ENCODE measurements at places on chromosomes 3 and 15.

GRCh38 chr3:114690911-114691310 lies 397.1 kb downstream of the TIGIT start:
- no peak for DNase-seq

DNA sequence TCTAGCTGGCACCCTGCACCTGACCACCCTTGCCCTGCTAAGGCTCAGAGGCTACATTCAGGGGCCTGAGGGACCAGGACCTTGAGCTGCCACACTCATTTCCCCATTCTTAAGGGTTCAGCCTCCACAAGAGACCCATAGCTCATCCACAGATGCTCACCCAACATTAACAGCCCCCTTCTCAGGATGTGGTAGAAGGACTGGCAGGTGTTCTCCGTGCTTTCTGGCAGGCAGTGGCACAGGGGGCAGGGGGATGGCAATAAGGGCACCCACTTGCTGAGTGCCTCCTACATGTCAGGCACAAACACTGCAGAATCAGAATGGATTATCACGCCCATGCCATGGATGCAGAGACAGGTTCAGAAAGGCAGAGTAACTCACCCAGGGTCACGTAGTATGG lies 9.4 kb downstream of the MAPKAPK3 start:
- no peak for DNase-seq

- no peak for DNase-seq
These were observed 39.0 kb downstream of the CYP11A1 start for GRCh38 chr15:74328331-74329056.

DNA sequence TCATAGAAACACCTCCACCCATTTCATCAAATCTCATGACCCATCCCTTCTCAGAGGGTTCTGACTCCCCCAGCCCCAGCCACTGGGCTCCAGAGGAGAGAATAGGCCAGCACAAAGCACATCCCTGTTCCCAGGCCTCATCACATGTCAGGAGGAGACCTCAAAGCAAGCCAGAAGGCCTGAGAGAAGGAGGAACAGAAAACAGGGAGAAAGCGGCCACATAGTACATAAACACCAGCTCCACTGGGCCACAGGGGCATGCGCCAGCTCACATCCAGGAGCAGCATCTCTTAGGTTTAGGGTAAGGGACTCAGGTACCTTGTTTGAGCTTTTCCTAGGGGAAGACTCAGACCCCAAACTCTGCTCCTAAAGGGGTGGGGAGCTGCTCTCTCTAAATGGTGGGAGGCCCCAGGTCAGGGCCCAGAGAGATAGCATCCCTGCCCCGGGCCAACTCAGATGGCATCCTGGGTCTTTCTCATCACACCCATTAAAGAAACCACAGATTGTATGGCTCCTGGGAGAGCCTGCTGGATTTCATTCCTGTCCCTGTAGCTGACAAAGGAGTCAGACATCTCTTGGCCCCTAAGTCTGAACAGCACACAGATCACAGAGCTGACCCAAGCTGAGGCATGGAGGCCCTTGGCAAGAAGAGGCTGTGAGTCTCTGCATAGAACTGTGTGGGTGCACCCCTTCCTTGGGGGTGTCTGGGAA lies 2.5 kb downstream of the SHF start:
- DNase-seq, result no peak

DNA sequence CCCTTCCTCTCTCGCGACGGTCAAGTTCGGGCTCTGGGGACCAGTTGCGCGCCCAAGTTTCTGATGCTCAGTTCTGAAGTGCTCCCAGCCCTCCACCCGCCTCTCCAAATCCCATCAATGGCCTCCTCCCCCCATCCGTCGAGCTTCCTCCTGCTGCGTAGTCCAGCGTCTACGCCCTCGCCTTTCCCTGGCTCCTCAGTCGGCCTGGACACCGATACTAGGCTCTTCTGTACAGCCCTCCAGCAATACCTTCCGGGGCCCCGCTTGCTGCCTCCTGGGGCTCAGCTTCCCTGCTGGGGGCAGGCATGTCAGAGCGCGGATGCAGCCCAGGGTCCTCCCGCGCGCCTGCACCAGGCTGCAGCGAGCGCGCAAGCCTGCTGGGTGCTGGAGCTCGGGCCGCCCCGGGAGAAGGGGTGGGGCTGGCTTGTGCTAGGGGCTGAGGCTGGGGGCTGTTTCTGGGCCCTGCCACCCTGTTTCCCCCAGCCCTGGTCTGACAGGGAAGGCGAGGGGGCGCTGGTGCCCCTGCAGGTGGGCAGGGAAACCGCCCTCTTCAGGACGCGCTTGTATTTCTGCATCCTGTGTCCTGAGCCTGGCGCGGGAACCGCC lies 353.3 kb upstream of the SUCLG2 start:
- no peak for DNase-seq

DNA sequence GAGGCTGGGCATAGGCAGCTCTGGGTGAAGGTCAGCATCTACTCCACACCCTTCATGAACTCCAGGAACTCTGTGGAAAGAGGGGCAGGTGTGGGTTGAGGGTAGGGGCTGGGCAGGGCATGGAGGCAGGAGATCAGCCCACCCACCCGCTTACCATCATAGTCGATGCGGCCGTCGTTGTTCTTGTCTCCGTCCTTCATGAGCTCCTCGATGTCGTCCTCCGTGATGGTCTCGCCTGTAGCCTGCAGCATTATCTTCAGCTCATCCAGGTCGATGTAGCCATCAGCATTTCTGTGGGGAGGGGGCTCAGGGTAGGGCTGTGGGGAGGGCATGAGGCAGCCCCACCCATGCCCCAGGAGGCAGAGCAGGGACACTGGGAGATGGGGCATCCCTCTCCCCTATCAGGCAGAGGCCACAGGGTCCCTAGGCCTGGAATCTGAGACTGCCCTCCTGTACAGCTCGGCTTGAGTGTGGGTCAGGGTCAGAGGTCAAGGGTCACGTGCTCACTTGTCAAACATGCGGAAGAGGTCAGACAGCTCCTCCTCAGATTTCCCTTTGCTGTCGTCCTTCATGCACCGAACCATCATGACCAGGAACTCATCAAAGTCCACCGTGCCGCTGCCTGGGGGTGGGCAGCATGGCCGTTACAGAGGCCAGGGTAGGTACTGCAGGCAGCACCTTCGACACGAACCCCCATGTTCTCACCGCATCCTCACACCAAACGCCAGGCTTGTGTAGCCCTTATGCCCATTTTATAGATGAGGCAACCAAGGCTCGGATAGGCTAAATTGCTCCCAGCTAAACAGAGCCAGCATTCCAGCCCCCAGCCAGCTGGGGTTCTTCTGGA lies 2.4 kb downstream of the TNNC1 start:
- no peak for DNase-seq

DNA sequence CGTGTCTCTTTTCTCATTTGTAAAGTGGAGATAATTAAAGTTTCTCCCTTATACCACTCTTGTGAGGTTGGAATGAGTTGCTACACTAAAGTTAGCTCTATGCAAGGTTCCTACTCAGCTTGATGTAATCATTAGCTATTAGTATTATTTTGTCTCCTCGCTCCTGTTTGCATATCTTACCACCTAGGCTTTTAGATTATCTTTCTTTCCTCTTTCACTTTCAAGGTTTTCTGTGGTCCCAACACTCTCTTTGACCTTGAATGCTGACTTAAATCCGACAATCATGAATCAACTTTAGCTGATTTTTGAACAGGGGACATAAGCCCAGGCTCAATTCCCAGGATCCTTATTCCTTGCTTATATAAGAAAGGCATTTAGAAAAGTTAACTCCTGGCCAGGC lies 769.7 kb upstream of the GRM7 start:
- DNase-seq, result no peak

- DNase-seq, result no peak
These were observed 54.7 kb upstream of the TAMM41 start for GRCh38 chr3:11901286-11901875.

GRCh38 chr15:53324061-53324460 lies 435.4 kb downstream of the WDR72 start:
- DNase-seq, result no peak

- DNase-seq, result no peak
These were observed 396.8 kb upstream of the TBL1XR1 start for GRCh38 chr3:177594096-177594495.

GRCh38 chr3:108493862-108494261 lies 16.5 kb downstream of the MYH15 start:
- no peak for DNase-seq

GRCh38 chr3:179796421-179796820 lies 143.6 kb downstream of the USP13 start:
- DNase-seq, result no peak

DNA sequence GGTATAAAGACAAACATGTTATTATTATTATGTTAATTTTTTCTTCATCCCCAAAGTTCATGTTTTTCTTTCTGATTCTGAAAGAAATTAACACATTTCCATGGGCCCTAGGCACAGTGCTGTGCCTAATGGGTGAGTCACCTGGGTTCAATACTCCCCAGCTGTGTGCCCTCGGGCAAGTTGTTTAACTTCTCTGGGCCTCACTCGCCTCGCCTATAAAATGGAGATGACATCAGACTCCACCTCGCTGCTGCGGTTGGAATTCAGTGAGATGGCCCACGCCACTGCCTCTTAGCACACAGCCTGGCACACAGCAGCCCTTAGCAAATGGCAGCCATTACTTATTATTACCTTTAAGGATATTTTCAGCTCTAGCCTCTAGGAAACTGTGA lies 22.6 kb downstream of the DNASE1L3 start:
- no peak for DNase-seq

- no peak for DNase-seq
These were observed 376.0 kb upstream of the ONECUT1 start for GRCh38 chr15:53165988-53166683.

DNA sequence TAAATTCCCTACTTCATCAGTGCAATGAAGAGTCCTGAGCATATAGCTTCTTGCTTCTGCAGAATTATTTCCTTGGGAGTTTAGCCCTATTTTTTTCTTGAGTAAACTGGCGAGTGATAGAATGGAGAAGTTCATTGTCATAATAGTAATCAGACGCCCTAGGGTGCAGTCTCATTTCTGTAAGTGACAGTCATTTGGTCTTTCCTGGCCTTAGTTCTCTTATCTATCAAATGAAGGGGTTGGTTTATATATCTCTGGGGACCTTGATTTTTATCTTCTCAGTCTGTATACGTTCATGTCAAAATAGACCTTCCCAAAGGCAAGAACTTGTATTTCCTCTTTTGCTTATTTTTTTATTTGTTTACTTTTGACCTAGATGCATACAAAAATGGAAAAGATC lies 9.9 kb upstream of the ALPK3 start:
- no peak for DNase-seq

GRCh38 chr3:195903950-195904290 lies 4.4 kb downstream of the TNK2 start:
- no peak for DNase-seq

DNA sequence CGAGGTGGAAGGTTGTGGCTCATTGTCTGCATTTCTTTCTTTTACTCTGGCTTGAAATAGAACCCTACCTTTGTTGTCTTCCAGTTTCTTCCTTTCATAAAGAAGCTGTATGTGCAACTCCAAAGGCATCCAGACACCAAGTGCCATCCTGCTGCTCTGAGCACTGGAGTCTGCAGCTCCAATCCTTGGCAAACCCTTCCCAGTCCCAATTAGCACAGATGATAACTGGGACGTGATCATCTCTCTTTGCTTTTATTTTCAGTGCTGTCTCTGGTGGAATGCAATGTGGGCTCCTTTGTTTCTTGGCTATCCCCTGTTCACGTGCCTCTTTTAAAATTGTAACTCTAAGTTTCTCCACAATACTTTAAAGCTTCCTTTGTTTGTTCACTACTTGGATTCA lies 140.9 kb downstream of the AQP9 start:
- DNase-seq, result no peak

DNA sequence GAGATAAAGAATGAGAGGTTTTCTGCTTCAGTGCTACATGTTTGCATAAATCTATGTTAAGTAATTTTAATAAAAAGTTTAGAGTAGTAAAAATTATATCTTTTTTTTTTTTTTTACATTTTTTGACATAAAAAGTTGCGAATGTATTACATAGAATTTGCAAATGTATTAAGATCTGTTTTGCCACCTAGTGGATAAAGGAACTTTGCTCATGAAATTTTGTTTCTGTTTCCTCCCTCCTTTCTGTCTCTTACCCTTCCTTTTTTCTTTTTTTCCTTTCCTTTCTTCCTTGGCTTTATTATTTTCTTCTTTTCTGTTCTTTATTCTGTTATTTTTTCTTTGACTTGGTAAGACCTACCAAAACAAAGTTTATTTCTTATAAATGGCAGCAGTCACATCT lies 58.5 kb upstream of the UTS2B start:
- DNase-seq, result no peak

DNA sequence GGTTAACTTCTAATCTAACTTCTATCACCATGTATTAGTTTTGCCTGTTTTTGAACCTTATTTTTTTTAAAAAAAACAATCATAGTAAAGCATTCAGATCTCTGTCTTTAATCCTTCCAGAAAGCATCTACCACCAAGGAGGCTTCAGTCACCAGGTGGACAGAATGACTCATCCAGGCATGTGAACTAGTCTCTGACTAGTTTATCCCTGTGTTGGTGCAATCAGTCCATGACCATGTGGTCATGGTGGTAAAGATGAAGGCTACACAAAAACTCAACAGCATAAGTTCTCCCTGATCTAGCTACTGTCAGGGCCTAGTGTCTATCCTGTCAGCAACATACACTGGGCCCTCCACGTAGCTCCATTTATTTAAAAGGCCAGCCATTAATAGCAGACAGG lies 750.6 kb downstream of the AGBL1 start:
- DNase-seq, result no peak

GRCh38 chr3:106093616-106094015 lies 224.8 kb upstream of the CBLB start:
- DNase-seq, result no peak

DNA sequence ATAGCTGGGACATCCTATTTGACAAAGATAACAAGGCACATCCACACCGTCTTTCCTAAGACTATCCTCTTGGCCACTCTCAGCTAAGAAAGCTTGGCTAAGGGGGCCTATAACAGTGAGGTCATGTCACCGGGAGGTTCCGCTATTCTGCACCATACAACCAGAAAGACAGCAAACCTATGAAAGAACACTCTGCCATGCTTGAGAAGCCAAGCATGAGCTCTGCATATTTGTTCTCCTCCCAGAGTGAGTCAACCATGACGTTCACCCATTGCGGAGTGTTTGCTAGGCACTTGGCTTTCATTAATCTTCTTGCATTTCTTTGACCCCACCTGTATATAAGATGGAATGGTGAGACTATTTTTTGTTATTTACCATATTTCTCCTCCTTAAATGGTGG lies 141.2 kb downstream of the GMNC start:
- DNase-seq, result no peak

DNA sequence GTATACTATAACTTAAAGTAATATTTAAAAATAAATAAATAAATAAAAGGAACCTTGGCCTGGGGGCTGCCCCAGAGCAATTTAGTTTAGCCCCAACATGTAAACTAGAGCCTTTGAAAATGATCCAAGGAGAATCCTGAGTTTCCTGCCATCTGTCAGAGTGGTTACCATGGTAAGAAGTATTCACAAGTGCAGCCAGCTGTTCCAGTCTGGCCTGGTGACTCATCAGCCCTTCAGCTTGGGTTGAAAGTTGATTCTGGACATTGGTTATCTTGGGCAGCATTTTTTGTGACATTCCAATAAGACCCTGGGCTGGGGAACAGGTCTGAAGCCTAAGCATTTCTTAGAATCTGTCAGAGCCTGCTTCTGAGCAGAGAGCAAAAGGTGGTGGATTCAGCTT lies 72.7 kb upstream of the LRTM1 start:
- no peak for DNase-seq

- DNase-seq, result no peak
These were observed 495.8 kb downstream of the GABRG3 start for GRCh38 chr15:27466758-27467157.

- DNase-seq, result no peak
These were observed 29.3 kb upstream of the ABHD2 start for GRCh38 chr15:89058876-89059405.

GRCh38 chr3:67898916-67899315 lies 244.5 kb upstream of the SUCLG2 start:
- no peak for DNase-seq

All from iPS DF 6.9 (cell line).